ENCODE measurements at places on chromosomes 16 and 17. TPM values are rescaled to one million over a fixed set of nuclear protein-coding genes. Genes with fewer than 3 reads are reported as not detected.
A peak's percentile ranks its signal among the peaks of the same experiment; 100 is the strongest.

Gene EPX
- not detected for total RNA-seq

DNA sequence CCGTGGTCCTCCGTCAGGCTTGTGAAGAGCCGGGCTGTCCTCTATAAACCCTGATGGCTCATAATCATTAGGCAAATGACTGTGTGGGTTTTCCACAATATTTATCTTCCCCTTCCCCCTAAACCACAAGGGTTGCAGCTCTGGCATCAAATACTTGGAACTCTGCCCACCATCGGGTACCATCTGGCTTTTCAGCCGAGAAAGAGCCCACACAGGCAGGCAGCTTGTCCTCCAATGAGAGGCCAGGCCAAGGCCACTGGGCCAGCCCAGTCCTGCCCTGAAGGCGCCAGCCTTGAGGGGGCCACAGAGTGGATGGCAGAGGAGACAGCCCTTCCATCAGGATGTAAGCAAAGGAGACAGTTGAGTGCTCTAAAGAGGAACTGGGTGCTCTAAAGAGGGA is 31.8 kb upstream of the NAT9 start:
- no peak for DNase-seq
- H3K27ac ChIP-seq, result no peak overlapping the region
- H3K36me3 ChIP-seq, result peaks cover 1% of the 10 kb centered on the region
- H3K4me1 ChIP-seq, result no peaks in the 10 kb centered on the region
- no peak overlapping the region for H3K4me3 ChIP-seq

- H3K4me3 ChIP-seq, result peak overlapping the region; percentile 99
- H3K36me3 ChIP-seq, result peaks cover 12% of the 10 kb centered on the region
- H3K4me1 ChIP-seq, result peaks cover 41% of the 10 kb centered on the region
- peak overlapping the region; percentile 99 for H3K27ac ChIP-seq
- DNase-seq, result no peak
Observed at GRCh38 chr17:59620064-59620359, 317 bp downstream of the CLTC start.

DNA sequence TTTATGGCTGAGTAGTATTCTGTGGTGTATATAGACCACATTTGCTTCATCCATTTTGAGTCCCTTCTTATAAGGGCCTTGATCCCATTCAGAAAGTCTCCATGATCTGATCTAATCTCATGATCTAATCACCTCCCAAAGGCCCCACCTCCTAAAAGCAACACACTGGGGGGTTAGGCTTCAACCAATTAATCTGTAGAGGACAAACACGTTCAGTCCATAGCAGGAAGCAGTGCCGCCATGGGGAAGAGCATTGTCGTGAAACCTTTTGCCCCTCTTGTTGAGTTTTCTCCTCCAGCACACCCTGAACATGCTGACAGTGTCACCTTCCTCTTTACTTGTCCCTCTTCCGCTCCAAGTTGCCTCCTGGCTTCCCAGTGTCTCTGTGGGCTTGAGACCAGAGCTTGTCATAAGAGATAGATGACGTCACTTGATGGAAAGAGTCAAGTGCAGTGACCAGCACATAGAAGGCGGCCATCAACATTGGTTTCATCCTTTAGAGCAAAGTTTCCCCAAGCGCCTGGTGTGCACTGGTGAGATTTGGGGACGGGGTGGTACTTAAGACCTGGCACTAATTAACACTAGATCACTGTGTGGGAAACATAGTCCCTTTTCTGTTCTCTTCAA is 74.1 kb downstream of the PRKCB start:
- H3K27me3 ChIP-seq, result no peaks in the 10 kb centered on the region
- H3K4me3 ChIP-seq, result no peak overlapping the region
- DNase-seq, result no peak
- H3K27ac ChIP-seq, result no peak overlapping the region
- peaks cover 34% of the 10 kb centered on the region for H3K36me3 ChIP-seq
- peaks cover 4% of the 10 kb centered on the region for H3K4me1 ChIP-seq

DNA sequence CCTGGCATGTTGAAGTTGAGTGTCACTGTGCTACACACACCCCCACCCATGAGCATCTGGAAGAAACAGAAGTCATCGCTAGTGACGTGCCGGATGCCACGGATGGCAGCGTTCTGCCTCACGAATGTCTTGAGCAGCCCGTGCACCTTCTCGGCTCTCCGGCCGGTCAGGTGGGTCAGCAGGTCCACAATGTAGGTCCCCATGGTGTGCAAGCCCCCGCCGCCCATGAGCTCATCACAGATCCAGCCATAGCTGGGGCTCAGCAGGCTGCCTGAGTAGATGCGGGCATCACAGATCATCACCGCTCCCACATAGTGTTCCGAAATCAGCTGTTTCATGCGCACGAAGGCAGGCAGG is 8.9 kb downstream of the C16orf86 start:
- H3K27ac ChIP-seq, result no peak overlapping the region
- H3K27me3 ChIP-seq, result no peaks in the 10 kb centered on the region
- DNase-seq, result no peak
- H3K36me3 ChIP-seq, result no peaks in the 10 kb centered on the region
- H3K4me1 ChIP-seq, result peaks cover 3% of the 10 kb centered on the region

DNA sequence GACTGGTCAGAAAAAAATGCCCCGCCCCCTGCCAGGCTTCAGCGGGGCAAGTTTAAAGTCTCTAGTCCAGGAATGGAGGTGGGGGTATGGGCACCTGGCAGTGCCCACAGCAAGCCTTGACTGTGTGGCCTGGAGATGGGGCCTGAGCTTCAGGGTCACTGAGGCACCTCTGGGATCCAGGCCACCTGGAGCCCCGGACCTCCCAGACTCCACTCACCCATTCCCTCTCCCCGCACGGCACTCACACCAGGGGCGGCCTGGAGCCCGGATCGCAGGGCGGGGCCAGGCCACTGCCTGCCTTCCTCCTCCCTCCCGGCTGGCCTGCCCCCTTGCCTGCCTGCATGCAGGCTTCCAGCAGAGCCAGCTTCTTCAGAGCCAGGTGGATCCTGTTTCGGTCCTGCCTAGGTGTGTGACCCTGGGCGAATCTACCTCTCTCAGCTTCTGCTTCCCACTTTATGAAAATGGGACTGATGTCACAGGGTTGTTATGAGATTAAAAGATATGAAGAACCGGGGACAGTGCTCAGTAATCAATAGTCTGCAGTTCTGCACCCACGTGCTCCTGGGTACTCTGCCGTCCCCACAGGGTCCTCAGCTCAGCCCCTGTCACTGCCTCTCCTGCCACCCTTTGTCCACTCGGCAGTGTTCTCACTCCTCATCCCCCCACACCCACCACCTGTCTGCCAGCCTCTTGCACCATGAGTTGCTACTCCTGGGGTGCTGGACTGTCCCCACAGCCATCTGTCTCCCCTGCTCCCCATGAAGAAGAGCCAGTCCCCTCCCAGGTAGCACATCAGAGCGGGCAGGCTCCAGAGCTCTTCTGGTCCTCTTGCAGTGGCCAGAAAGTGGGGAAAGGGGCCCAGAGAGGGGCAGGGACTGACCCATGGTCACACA is 1.2 kb upstream of the TCAP start:
- H3K4me3 ChIP-seq, result no peak overlapping the region
- H3K27me3 ChIP-seq, result peaks cover 15% of the 10 kb centered on the region
- H3K4me1 ChIP-seq, result peaks cover 11% of the 10 kb centered on the region
- no peak overlapping the region for H3K27ac ChIP-seq
- DNase-seq, result no peak

All from activated naive CD8-positive, alpha-beta T cell treated with anti-CD3 and anti-CD28 coated beads, Interleukin-2, amount 10 ng/mL, durations not matched to agents 7 days and 5 days (primary cell).